GM12892 (cell line): ENCODE measurements at places on chromosomes 5 and 9.

DNA sequence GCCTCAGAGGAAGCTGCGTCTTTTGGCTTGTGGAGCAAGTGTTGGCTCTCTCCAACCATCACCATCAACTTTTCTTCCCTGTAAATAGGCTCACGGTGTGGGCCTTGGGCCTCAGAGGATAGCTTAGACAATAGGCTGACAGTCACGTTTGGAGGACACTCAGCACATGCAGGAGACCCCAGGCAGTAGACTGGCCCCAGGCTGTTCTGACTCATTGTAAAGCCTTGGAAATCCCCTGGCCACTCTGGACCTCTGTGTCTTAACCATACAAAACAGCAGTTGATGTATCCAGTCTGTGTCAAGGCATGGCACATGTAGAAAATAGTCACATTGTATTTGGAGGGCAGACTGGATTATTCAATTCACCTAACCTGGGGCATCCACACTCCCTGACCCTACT, 18.6 kb downstream of the CD74 start:
- no peak for DNase-seq

GRCh38 chr9:99103054-99103895, 1.6 kb upstream of the TGFBR1 start:
- DNase-seq: no peak

GRCh38 chr9:125509476-125509875, 197.5 kb downstream of the MAPKAP1 start:
- no peak for DNase-seq

DNA sequence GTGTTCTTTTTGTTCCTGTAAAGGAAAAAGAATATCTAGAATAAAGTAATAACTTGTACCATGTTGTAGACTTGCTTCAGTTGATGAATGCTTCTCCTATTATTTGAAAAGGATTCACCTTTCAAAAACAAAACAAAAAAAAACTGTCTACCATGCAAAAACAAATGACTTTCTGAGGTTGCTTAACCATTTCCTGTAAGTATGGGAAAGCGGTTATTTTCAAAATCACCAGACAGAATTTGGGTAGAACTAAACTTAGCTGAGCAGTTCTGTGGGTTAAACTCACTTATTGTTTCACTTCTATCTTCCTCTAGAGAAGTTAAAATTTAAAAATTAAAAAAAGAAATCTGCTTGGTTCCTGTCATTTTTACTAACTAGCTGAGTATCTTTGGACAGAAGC, 25.2 kb downstream of the LNPEP start:
- no peak for DNase-seq
